ENCODE measurements at places on chromosomes 11 and 22.

DNA sequence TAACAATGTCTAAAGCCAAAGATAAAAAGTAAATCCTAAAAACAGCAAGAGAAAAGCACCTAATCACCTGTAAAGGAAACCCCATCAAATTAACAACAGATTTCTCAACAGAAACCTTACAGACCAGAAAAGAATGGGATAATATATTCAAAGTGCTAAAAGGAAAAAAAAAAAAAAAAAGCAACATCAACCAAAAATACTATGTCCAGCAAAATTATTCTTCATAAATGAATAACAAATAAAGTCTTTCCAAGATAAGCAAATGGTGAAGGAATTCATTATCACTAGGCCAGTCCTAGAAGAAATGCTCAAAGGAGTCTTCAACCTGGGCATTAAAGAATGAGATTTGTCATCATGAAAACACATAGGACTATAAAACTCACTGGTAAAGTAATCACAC, 192.0 kb upstream of the UBASH3B start:
- DNase-seq = no peak

- DNase-seq = no peak
These were observed 3.0 kb downstream of the RASSF10 start for GRCh38 chr11:13012056-13012661.

DNA sequence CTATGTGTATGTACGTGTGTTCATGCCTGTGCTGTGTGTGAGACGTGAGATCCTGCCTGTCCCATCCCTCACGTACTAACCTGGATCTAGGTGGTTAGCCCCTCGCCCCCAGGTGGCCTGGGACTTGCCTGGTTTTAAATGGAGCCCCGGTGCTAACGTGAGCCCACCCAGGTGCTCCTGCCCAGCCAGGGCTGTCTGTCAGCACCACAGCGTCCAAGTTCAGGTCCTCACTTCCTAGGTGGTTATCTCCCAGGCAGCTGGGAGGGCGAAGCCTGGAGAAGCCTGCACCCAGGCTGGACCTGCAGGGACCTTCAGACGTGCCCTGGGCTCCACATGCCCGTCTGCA, 86.0 kb downstream of the KCNQ1 start:
- DNase-seq = no peak

GRCh38 chr22:42275176-42275575, 4.7 kb upstream of the TCF20 start:
- DNase-seq = no peak

DNA sequence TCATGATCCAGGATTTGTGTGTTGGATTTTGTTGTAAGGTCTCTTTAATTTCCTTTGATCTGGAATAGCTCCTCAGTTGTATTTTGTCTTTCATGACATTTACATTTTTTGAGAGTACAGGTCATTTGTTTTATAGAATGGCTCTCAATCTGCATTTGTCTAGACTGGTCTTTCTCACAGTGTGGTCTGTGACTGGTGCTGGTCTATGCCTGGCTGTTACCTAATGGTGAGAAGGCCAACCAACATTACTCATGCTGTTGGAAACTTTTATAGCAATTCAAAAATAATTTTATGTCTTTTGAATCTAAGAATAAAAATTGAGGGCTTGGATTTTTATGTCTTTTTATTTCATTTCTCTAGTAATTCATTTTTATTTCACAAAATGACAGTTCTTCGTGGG, 3.9 kb upstream of the NCR3LG1 start:
- no peak for DNase-seq

- no peak for DNase-seq
These were observed 180.5 kb downstream of the IGLL1 start for GRCh38 chr22:23399367-23400285.

DNA sequence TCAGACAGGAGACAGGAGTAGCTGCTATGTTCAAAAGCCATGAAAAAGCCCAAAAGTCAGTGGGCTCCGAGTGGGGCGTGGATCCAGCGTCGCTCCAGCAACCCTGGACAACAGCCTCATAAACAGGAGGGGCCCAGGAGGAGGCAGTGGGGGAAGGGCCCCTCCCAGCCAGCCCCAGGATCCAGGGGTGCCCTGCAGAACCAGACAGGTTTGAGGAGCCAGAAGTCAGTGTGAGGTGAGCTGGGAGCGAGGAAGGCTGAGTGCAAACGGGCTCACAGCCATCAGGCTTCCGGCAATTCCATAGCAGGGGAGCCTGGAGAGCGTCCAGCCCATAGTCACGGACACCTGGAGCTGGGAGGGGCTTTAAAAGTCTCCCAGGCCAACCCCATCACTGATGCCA, 217.7 kb downstream of the MN1 start:
- DNase-seq = no peak

DNA sequence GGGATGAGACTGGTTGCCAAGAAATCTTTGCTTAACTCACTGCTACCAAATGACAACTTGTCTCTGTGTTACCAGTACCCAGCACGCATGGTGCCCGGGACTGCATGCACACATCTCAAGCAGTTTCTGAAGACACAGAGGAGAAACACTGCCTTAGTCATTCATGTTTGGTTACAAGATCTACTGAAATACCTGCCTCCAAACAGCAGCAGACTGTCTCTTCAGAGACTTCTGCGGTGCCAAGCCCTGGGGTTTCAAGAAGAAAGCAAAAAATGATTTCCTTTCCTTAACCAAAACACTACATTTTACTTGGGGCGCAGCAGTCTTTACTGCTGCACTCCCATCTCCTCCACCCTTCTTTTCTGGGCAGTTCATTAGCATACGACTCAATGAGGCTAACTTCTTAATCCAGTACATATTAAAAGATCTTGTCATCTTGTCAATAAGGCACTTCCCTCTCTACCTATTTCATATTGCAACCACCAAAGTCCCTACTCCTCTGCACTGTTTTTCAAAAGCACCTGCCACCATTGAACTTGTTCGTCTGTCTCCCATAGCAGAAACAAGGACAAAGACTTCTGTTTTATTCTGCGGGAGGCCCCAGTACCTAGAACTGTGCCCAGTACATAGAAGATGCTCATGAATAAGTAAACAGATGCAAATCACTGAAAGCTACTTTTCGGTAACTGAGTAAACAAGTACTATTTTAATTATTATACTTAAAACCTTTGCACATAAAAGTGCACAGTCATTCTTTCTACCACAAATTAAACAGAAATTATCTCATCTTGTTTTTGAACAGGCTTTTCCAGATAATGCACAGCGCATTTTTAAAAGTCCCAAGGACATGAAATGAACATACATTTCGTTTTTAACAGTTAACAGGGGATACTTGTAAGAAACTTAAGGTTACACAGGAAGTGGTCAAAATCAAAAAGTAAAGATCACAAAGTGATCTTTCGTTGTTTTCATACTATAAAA, 4.0 kb downstream of the NAP1L4 start:
- no peak for DNase-seq

DNA sequence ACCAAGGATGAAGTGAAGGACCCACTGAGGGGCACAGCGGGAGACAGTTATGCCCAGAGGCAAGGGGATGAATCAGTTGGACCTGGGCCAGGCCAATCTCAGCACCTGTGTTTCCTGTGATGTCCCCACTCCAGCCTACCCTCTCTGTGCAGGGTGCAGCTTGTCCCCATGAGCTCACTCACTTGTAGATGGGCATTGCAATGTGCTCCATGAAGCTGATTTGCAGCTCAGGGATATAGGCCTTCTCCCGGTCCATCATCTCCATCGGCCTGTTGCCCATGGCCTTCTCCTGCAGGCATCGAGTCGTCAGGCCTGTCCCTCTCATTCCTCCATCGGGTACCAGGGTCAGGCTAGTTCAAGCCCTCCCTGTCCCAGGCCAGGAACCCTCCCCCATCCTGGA, 96.2 kb downstream of the PDE2A start:
- DNase-seq = no peak

DNA sequence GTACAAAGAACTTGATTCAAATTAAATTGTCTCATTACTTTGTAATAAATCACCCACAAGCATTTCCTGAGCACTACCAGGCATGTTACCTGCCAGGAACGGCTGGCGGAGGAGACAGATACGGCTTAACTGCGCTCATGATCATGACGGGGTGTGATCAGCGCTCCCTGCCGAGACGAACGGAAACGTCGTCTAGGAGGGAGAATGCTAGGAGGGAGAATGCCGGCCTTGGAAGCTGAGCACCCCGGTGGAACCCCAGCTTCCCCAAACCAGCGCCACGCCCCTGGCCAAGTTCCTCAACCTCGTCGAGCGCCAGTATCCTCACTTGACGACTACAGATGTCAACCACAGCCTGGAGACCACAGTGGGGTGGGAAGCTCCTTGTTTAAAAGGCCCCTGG, 272.8 kb downstream of the CTTN start:
- no peak for DNase-seq

DNA sequence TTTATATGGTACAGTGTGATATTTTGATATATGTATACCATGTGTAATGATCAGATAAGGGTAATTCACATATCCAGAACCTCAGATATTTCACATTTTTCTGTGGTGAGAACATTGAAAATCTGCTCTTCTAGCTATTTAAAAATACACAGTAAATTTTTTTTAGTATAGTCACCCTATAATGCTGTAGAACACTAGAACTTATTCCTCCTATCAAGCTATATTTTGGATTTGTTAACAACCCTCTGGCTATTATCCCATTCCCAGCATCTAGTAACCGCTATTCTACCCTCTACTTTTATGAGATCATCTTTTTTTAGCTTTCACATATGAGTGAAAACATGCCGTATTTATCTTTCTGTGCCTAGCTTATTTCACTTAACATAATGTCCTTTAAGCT, 65.5 kb upstream of the SYT9 start:
- DNase-seq = no peak

- DNase-seq = no peak
These were observed 23.7 kb downstream of the MED15 start for GRCh38 chr22:20531154-20531403.

- no peak for DNase-seq
These were observed 27.5 kb upstream of the PLAAT3 start for GRCh38 chr11:63641727-63642126.

GRCh38 chr11:2526808-2527381, 82.1 kb downstream of the KCNQ1 start:
- DNase-seq = no peak

DNA sequence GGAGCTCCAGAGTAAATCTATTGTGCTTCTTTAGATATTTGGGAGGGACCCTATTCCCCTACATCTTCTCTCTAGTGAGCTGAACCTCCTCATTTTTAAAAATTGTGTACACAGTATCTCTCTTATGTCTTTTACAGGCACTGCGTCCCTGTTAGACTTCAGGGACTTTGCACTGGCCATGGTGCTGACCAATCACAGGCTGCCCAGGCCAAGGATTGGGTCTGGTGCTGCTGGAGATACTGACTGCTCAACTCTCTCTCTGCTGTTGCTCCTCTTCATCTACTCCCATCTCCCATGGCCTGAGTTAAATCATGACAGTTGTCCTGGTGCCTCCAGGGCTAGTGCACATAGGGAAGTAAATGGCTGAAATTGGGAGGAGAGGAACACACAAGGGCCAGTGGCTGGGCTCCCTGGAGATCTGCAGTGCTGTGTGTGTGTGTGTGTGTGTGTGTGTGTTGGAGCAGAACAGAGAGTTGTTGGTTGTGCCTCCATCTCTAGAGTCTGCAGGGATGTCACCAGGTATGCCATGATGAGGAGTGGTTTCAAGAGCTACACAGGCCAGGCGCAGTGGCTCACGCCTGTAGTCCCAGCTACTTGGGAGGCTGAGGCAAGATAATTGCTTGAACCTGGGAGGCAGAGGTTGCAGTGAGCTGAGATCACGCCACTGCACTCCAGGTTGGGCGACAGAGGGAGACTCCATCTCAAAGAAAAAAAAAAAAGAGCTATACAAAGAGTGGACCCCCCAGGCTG, 155.3 kb downstream of the ST3GAL4 start:
- DNase-seq = no peak

GRCh38 chr22:23180893-23181720, 798 bp downstream of the BCR start:
- DNase-seq = no peak

DNA sequence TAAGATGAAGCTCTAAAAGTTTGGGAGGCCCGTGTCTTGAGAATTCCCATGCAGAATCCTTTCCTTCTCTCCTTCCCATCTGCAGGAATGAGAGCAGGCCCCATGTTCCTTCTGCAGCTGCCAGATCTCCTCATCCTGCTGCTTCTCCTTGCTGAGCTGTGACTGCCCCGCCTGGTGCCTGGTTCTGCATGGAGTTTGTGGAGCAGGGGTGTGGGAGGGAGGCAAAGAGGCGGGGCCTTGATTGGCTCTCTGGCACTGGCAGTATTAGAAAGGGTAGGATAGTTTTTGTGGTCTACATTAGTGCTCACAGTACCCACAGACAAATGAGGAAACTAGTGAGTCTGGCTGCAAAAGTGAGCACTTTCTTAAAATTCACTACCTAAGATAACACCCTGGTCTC, 91.1 kb upstream of the CLPB start:
- DNase-seq = no peak

- DNase-seq = no peak
These were observed 104.8 kb downstream of the ARHGAP42 start for GRCh38 chr11:100791860-100792259.

GRCh38 chr11:61174273-61174672, 13.0 kb upstream of the VPS37C start:
- DNase-seq = no peak

GRCh38 chr11:40403321-40403720, 1056.1 kb downstream of the LRRC4C start:
- no peak for DNase-seq

- DNase-seq = no peak
These were observed 718.8 kb upstream of the ARHGAP42 start for GRCh38 chr11:99968336-99968735.

GRCh38 chr11:44409558-44410236, 99.8 kb upstream of the ALX4 start:
- DNase-seq = no peak

DNA sequence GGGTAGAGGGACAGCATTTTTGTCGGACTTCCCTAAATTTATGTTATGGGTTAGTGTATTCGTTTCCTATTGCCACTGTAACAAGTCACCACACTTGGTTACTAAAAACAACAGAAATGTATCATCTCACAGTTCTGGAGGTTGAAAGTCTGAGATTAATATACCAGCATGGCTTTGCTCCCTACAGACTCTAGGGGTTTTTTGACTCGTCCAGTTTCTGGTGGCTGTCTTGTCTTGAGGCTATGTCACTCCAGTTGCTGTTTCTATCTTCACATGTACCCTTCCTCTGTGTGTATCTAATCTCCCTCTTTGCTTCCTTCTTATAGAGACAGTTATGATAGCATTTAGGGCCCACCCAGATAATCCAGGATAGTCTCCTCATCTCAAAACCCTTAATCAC, 9.1 kb upstream of the CCDC179 start:
- DNase-seq = no peak

GRCh38 chr11:44596525-44597276, 31.2 kb downstream of the CD82 start:
- no peak for DNase-seq

DNA sequence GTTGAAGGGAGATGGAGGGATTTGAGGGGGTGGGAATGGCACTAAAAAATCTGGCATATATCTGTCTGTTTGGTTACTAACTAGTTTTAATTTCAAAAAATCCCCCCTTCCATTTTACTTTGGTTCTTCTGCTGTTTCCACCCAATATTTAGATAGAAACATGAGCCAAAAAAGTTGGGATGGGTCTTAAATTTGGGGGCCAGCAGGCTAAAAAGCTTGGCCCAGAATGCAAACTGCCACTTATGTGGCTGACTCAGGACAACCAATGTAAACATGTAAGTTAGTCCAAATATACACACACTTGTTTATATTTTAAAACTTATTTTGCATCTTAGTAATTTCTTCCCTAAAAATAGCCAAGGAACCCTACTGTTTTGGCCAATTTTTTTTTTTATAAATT, 35.7 kb downstream of the LGR4 start:
- no peak for DNase-seq

- DNase-seq = no peak
These were observed 75.3 kb downstream of the MED15 start for GRCh38 chr22:20582520-20583361.
